NCI-H2171 (cell line): ENCODE measurements at places on chromosomes 6 and 20.

DNA sequence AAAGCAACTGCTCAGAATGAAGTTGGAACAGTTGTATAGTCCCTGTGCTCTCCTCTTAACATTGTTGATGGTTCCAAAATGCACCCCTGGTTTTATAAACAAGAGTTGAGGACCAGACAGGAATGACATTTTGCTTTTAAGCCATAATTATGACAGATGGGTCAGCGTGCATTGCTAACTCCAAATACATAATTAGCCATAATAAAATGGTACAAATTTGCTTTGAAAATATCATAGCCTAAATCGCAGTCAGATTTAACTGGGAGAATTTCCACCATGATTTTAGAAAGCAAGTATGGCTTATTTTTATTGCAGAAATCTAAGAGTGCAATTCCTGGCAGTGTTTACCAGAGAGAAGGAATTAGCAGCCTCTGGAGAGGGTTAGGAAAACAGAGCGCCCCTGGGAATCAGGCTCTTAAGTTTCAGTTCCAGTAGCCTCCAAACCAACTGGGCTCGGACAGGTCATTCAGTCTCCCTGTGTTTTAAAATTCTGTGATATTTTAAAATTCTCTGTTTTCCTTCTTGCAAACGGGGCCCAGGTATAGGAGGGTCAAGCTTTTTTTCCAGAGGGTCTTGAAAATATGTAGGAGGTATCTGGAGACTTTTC lies 302.3 kb downstream of the TBC1D7 start:
- no peak for DNase-seq

GRCh38 chr20:56574531-56575142 lies 41.6 kb downstream of the FAM209B start:
- no peak for DNase-seq

GRCh38 chr20:48898896-48899530 lies 22.5 kb upstream of the ARFGEF2 start:
- no peak for DNase-seq

DNA sequence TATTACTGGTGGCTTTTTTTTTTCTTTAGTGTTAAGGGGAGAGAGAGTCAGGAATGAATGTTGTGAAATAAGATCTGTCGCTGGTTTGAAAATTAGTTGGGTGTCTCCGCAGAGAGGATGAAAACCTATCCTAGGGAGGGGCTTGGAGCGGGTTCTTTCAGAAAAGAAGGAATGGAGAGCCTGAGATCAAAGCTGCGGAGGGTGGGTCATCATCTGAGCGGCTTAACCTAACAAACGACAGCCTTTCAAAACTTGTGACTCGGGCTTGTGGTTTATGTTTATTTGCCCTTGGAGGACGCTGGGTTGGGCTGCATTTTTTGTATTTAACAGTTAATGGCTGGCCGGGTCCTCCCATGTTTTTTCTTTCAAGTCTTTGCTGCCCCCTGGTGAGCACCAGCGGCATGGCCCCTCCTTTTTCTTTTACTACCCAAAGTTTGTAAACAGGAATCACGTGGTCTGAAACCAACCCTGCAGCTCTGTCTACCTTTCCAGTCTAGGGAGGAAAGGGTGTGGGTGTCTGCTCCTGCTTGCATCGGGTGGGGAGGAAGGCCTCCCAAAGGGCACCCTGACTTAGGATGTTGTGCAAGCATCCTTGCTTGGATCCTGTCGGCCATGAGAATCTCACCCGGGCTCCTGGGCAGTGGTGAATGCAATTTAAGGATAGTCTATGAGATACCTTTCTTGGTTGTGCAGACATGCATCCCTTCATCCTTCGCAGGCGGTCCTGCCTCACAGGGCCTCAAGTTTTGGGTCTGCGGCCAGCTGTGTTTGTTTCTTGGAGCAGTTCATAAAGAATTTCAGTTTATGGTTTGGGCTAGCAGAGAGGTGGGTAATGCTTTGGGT lies 2.2 kb downstream of the PIM1 start:
- DNase-seq = peak; percentile 76
